Upper lobe of right lung (tissue), 1 donor: ENCODE measurements at places on chromosomes 7 and 10. TPM values are rescaled to one million over a fixed set of nuclear protein-coding genes. Genes with fewer than 3 reads are reported as not detected.

DNA sequence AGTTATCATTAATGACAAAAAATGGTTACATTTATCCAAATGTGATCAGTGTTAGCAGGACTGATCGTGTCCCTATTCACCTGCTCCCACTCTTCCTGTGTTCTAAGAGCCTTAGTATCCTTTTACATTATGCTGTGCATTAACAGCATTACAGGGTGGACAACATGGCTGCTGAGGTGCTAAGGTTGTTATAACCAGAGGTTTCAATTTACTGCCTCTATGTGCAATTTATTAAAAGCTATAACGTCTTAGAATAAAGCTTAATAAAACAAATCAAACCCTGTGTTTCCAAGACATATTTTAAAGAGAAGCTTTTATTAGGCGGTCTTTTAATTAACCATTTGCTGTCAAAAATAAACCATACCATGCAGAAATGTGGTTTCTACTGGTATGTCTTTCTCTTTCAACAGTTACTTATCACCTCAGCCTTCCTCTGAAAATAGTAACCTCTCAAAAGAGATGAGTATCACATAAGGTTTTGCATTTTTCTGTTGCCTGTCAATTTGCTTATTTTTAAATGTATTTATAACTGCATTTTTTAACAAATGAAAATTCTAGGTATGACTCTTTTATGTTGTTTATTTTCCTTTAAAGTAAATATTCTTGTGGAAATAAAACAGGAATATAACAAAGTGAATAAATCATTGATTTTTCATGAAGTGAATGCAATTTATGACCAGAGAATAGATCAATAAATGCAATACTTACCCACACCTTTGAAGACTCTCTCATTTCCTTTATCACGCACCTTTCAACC, 849.8 kb upstream of the SORCS1 start:
- no peak for DNase-seq

DNA sequence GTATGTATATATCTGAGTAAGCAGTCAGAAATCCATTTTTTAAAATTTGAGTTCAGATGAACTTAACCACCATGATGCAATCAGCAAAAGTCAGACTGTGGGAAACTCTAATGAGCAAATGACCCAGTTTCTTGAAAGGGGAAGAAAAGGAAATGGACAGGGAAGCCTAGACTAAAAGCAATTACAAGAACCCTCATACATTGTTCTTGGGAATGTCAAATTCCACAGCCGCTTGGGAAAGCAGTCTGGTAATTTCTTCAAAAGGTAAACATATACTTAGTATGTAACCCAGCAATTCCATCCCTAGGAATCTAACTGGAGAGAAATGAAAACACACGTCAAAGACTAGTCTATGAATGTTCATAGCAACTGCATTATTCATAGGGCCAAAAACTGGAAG, 16.4 kb upstream of the FOXK1 start:
- no peak for DNase-seq

SLC16A9 gene
- 1.8 TPM for total RNA-seq

GRCh38 chr7:137652721-137653120, 194.1 kb downstream of the DGKI start:
- DNase-seq, result no peak

GRCh38 chr10:96511044-96511945, 2.4 kb downstream of the TLL2 start:
- DNase-seq, result no peak

DNA sequence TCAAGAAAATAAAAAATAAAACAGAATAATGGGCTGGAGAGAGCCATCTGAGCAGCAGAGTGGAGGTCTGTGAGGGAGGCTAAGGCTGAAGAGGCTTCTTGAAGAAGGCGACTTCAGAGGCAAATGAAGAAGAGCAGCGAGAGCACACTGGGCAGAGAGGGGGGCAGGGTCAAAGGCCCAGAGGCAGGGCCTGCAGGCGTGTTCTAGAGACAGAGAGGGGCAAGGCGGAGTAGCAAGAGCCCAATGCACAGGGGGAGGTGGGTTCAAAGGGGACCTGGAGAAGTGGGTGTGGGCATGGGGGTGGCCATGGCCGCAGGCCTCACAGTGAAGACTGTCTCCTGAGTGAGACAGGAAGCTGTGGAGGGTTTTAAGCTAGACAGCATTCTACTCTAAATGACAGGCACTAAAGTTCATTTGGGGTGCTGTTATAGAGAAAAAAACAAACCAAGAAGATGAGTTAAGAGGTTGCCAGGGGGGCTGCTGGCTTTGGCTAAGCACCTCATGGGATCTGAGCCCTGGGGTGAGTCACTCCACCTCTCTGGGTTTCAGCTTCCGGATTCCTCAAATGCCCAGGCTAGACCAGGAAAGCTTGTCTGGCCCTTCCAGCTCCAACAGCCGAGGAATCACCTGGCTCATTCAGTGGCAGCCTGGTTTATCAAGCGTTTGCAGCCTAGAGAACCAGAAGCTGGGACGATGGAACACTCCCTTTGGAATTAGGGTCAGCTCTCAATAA, 81.7 kb downstream of the DLG5 start:
- no peak for DNase-seq

GRCh38 chr7:37508118-37508517, 59.5 kb upstream of the ELMO1 start:
- DNase-seq, result no peak

DNA sequence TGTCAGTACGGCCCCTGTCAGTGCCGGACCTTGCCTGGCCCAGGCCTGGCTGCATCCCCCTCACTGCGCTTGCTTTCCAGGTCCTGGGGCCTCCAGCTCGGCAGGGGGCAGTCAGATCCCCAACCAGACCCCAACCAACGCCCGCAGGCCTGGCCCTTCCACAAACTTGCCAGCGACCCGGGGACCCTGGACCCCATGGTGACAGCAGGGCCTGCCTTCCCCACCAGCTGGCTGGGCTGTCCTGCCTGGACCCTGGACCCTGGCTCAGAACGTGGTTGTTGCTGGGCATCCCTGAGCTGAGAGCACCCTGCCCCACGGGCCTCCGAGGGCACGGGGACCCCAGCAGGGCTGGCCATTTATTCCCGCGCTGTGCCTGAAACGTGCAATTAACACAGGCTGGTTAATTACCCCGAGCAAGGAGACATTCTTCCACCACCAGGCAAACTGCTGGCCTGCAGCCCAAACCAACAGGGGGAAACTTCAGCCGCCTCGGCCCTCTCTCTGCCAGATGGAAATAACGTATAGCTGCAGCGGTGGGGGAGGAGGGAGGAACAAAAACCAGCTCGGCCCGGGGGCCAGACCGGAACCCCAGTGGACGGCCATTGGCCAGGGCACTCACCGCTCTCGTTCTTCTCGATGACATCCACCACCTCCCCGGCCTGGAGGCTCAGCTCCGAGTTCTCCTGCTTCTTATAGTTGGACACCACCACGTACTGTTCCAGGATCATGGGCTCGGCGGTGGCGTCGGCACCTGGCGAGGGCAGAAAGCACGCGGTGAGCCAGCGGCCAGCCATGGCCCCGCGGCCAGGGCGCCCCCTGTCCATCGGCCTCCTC, 167.1 kb downstream of the NEURL1 start:
- peak; percentile 72 for DNase-seq

GRCh38 chr7:139482662-139483466, 609 bp downstream of the KLRG2 start:
- peak; percentile 69 for DNase-seq

- DNase-seq, result no peak
Observed at GRCh38 chr7:101927802-101928201, 110.4 kb downstream of the CUX1 start.

DNA sequence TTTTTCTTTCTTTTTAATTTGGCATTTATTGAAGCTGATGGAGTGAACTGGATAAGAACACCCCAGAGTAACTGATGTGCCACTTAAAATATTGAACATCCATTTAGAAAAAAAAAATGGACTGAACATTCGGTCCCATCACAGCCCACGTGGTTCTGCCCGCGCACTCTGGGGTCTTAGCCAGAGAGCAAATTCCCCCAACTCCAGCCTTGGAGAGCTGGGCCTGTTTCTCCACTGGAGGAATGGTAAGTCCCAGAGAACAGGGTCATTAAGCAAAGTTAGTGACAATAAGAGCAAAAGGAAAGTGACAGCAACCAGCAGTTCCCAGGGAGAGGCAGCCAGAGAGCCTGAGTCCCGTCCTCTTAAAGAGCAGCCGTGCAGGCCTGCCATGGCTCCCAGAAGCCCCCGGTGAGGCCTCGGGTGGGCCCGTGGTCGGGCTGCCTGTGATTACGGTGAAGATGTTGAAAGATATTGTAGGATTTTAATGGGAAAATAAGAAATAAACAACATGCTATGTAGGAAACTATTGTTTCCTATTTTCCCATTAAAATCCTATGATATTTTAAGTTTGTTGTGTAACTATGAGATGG, 487.9 kb upstream of the MKI67 start:
- no peak for DNase-seq

- DNase-seq, result no peak
Observed at GRCh38 chr10:101841826-101842225, 1.8 kb downstream of the KCNIP2 start.

GRCh38 chr7:101636822-101637623, 7.9 kb upstream of the MYL10 start:
- no peak for DNase-seq

METTL27 gene
- total RNA-seq, result 2.3 TPM

DNA sequence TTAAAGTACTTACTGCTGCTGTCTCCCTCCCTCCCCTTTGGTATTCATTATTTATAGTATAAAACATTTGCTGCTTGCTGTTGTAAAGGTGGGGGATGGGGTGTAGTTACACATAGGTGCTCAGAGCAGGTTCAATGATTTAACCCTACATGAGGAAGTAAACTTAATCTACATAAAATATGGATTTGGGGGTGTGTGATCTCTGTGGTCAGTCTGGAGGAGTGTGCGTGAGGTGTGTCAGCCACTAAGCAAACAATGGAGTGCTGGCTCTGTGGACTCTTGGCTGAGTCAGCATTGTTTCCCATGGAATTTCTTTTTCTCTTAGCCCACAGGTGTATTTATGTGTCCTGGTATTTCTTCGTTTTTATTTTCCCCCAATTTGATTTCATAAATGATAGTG, 133.9 kb downstream of the AUTS2 start:
- DNase-seq, result no peak

- DNase-seq, result no peak
Observed at GRCh38 chr10:19745672-19746071, 70.6 kb upstream of the PLXDC2 start.

DNA sequence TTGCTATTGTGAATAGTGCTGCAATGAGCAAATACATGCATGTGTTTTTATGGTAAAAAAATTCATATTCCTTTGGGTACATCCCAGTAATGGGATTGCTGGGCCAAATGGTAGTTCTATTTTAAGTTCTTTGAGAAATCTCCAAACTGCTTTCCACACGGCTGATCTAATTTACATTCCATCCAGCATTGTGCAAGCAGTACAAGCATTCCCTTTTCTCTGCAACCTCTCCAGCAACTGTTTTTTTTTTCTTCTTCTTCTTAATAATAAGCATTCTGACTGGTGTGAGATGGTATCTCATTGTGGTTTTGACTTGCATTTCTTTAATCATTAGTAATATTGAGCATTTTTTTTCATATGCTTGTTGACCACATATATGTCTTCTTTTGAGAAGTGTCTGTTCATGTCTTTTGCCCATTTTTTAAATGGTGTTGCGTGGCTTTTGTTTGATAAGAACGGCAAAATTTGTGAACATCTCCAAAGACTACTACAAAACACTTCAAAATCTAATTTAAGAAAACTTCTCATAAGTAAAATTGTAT, 136.1 kb upstream of the MYO3A start:
- no peak for DNase-seq

DNA sequence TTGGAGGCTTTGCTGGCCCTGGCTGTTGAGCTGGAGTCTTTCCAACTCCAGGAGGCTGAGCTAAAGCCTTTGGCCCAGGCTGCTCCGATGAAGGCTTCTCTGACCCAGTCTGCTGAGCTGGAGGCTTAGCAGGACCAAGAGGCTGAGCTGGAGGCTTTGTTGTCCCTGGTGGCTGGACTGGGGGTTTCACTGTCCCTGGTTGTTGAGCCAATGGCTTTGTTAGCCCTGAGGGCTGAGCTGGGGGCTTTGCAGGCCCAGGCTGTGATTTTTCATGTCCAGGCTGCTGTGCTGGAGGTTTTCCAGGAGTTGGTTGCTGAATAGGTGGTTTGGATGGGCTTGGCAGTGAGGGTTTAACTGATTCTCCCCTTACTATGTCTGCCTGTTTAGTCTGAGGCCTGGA, 7.3 kb downstream of the PCLO start:
- DNase-seq, result no peak

DNA sequence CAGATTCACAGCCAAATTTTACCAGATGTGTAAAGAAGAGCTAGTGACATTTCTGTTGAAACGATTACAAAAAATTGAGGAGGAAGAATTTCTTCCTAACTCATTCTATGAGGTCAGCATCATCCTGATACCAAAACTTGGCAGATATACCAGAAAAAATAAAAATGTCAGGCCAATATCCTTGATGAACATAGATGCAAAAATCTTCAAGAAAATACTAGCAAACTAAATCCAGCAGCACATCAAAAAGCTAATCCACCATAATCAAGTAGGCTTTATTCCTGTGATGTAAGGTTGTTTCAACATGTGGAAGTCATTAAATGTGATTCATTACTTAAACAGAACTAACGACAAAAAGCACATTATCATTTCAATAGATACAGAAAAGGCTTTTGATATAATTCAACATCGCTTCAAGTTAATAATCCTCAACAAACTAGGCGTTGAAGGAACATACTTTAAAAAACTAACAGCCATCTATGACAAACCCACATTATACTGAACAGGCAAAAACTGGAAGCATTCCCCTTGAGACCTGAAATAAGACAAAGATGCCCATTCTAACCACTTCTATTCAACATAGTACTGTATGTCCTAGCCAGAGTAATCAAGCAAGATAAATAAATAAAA, 807.7 kb upstream of the ZWINT start:
- DNase-seq, result no peak

GRCh38 chr10:71067098-71067740, 145.2 kb upstream of the UNC5B start:
- DNase-seq, result no peak
